Liver (tissue), 10 donors: ENCODE measurements at places on chromosomes 2 and 18. TPM values are rescaled to one million over a fixed set of nuclear protein-coding genes. Genes with fewer than 3 reads are reported as not detected.

TMX3 gene
- total RNA-seq: 16.8 TPM

ATOH8 gene
- total RNA-seq: 0.33 TPM

EIPR1 gene
- total RNA-seq: 12.1 TPM

GRCh38 chr2:143451642-143452281, 322.5 kb downstream of the ARHGAP15 start:
- H3K36me3 ChIP-seq: no peaks in the 10 kb centered on the region
- H3K27me3 ChIP-seq: no peaks in the 10 kb centered on the region
- no peak overlapping the region for H3K4me3 ChIP-seq
- DNase-seq: no peak

- H3K4me3 ChIP-seq: no peak overlapping the region
- no peak overlapping the region for H3K27ac ChIP-seq
- DNase-seq: no peak
- peaks cover 3% of the 10 kb centered on the region for H3K4me1 ChIP-seq
These were observed 131.6 kb downstream of the BCL2 start for GRCh38 chr18:63187791-63188460.

DNA sequence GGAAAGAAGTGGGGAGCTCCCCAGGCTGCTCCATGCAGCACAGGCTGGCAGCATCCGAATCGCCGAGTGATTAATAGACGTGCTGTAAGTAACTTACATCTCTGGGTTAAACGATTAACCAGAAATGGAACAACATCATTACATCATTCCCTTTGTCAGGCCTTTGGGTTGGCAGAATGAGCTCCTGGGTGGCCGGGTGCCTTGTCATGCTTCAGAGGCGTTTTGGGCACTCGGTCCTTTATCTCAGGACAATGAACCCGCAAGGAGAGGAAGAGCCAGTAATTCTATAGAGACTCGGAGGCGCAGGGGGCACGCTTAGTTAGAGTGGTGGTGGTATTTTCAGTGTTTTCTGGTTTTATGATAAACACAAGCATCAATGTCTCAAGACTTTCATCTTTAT, 146.9 kb upstream of the TPO start:
- H3K27me3 ChIP-seq: no peaks in the 10 kb centered on the region
- no peaks in the 10 kb centered on the region for H3K36me3 ChIP-seq

- H3K27me3 ChIP-seq: no peaks in the 10 kb centered on the region
- no peak overlapping the region for H3K27ac ChIP-seq
- H3K4me1 ChIP-seq: peaks cover 23% of the 10 kb centered on the region
- no peaks in the 10 kb centered on the region for H3K36me3 ChIP-seq
- H3K4me3 ChIP-seq: no peak overlapping the region
- no peak for DNase-seq
These were observed 1292.0 kb upstream of the CHAC2 start for GRCh38 chr2:52475590-52475989.

DNA sequence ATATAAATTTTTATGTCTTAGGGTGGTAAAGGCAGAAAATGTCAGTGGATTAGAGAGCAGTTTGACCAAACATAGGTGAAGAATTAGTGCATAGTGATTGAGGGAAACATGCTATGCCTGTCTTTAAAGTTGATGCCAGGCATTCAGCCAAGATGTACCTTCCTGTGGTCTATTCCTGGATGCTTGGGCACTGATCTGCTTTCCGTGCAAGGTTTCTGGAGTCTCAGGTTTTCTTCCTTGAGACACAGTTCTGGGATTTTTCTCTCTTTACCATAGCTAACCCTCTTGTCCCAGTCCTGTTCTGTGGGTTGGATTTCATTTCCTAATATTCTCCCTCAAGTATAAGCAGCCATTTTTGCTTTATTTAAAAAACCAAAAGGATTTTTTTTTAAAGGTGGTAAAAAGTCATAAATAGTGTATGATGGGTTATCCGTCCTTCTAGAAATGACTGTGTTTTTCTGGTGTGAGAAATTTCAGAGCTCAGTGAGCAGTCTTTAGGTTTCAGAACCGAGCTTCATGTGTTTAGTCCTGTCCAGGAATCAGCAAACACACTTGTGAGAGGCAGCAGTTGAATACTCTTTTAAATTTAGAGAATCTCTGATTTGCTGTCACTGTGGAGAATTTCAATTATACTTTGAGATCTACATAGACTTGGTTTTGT, 43.0 kb upstream of the CYBRD1 start:
- H3K27me3 ChIP-seq: no peaks in the 10 kb centered on the region
- no peaks in the 10 kb centered on the region for H3K36me3 ChIP-seq

- H3K36me3 ChIP-seq: no peaks in the 10 kb centered on the region
- H3K4me3 ChIP-seq: no peak overlapping the region
- no peaks in the 10 kb centered on the region for H3K4me1 ChIP-seq
- no peak for DNase-seq
- H3K27me3 ChIP-seq: no peaks in the 10 kb centered on the region
These were observed 232.7 kb upstream of the UBE2E3 start for GRCh38 chr2:180747728-180748127.

DNA sequence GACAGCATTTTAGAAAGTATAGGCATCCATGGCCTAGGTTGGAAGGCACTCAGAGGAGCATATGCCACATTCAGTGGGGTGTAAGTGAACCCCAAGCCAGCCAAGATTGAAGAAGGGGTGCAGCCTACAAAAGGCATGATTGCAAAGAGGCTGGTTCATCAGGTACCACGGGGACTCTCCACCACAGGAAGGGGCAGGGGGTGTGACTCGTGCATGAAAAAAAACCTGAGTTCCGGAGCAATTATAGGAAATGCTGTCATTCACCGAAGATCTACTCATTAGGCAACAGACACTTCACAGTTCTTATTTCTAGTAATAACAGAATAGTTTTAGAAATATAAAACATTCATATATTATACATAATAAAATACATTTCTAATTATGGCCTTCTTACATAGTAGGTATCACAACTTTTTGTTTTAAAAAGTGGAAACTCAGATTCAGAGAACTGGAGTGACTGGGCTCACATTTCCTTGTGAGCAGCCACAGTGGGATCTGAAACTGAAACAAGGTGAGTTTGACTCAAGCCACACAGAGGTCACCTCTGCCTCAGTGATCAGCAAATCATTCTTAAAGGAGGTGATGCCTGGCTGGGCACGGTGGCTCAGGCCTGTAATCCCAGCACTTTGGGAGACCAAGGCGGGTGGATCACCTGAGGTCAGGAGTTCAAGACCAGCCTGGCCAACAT, 188.4 kb upstream of the GYPC start:
- H3K27ac ChIP-seq: no peak overlapping the region
- H3K27me3 ChIP-seq: no peaks in the 10 kb centered on the region
- no peaks in the 10 kb centered on the region for H3K36me3 ChIP-seq
- no peak overlapping the region for H3K4me3 ChIP-seq
